LoVo (cell line): ENCODE measurements at places on chromosomes 2 and 18.

- no peak for DNase-seq
Measured at GRCh38 chr2:156192468-156192867, 140.1 kb downstream of the NR4A2 start.

DNA sequence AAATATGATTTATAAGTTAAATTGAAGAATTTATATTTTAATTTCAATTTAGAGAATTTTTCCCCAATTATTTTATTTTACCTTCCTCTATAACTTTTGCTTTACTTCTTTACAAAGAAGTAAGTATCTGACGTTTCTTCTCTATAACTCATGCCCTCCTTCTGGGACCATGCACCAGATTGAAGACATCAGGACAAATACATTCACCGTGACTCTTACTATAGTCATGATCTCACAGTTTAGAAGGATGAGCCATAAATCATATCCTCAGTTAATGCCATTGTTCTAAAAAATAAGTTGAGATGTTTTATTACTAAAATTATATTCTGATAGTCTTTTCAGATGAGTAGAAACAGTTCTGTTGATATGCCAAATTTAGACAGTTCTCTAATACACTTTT lies 279.3 kb downstream of the TMX3 start:
- DNase-seq = no peak

- DNase-seq = no peak
Measured at GRCh38 chr2:178173657-178174056, 20.7 kb upstream of the OSBPL6 start.

DNA sequence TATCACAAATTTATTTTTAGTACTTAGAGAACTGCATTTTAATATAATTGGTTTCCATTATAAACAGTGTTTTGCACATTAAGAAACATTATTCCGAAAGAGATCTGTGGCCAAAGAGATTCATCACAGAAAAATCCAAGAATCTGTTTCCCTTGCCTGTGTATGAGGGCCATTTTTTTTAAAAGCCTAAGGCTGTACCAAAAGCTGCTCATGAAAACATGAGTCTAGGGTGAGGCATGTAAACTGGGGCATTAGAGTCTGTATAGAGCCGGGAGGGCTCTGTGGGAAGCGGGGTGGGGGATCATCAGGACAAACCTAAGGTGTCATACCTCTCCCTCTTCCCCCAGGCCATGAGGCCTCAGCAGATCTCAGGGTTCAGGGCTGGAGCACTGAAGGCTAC lies 223.8 kb downstream of the FBXO15 start:
- DNase-seq = no peak

DNA sequence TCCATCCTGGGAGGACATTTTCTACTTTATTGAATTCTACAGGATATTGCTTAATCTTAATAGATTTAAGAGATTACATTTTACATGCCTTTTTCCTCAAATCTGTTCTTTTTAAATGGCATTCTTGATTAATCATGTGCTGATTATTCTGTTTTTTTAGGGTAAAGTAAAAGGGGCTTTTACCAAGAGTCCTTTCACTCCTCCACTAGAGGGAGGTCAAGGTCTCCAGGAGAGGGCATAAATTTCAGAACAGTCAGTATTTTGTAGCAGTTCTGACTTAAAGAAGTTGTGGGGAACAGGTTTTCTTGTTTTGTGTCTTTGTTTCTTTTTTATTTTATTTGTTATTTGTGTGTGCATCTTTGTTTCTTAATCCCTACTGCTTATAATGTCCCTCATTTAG lies 25.4 kb downstream of the WDR75 start:
- DNase-seq = no peak

DNA sequence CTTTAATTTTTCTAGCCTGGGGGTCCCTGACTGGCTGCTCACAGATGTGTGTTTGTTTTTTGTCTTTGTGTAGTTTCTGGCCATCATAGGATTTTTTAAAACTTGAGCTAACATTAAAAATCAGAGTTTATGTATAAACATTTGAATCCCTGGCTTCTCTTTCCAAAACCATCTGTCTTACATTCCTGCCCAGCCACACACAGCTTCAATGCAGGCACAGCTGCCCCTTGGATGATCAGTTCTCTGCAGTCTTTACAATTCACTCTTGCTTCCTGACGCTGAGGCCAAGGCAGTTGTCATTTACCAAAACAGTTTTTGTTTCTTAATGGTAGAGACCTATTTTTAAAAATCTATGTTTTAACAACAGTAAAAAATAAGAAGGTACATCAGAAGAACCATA lies 169.2 kb upstream of the LRRTM1 start:
- DNase-seq = no peak

DNA sequence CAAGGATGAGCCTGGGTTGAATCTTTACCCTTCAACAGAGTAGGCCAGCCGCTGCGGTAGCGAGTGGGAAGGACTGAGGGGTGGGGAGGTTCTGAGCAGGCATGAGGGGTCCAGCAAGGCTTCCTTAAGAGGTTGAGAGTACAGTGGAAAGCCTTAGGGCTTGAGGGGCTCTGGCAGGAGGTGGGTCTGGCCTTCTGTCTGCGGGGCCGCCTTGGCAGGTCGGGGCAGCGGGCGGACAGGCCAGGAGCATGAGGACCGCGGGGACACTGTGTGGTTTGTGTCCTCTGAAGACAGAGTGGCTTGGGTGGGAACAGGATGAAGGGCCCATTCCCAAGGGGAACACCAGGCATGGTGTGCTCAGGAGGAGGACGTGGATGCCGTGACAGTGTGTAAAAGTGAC lies 250.3 kb downstream of the AGAP1 start:
- DNase-seq = no peak

DNA sequence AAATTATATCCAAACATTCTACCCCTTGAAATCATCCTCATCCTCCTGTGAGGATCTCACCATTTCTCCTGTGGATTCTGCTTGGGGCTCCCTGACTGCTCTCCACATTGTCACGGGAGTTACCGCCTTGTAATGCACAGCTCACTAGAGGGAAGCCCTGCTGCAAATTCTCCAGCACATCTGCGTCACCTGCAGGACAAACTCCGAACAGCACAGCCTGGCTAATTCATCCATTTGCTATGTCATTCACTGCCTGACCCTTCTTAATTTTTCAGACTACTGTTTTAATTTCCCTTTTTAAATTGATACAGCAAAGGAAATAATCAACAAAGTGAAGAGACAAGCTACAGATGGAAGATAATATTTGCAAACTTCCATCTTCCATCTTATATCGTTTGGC lies 627.4 kb downstream of the FBXO15 start:
- no peak for DNase-seq

- DNase-seq = peak; percentile 58
Measured at GRCh38 chr18:74353169-74353775, 37.6 kb downstream of the C18orf63 start.

DNA sequence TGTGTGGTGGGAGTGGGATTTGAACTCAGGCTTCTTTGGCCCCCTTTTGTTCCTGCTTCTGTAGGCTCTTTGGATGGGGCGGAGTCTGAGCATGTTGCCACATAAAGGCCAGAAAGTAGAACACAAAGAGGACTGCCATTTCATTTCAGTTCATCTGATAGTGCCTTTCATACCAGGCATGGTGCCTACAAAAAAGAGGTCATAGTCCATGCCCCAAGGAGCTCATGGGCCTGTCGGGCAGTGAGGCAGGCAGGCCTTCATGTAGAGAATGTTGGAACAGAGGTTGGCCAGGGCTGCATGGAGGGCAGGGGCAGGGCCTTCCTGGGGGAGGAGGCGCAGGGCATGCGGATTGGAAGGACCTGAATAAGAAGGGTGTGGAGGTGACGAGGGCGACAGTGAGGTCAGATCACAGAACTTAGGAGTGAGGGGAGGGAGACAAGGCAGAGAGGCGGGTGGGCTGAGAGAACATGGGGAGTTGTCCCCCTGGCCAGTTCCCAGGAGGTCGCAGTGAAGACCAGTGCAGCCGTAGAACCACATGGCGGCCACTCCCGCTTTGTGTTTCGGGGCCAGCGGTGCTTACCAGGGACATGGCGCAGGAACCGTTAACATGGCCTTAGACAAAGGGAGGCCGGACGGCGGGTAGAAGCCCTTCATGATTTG lies 49.1 kb downstream of the ITGB1BP1 start:
- DNase-seq = no peak

DNA sequence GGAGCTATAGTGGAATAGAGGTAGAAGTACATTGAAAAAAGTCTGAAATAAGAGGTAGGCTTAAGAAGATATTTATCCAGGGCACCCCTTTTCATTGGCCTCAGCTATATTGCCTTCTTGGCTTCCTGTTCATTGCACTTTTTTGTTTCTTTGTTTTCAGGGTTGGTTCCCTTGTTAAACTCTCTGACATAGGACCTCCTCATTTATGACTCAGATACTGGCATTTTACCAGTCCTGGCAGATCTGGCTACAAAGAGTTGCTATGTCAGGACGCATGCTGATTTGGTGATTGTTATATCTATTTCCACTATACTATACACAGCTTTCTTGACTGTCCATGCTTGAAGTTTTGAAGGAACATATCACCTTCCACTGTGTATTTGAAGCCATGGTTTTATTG lies 60.0 kb downstream of the GCA start:
- no peak for DNase-seq

- no peak for DNase-seq
Measured at GRCh38 chr2:127588241-127588640, 52.8 kb downstream of the MYO7B start.

DNA sequence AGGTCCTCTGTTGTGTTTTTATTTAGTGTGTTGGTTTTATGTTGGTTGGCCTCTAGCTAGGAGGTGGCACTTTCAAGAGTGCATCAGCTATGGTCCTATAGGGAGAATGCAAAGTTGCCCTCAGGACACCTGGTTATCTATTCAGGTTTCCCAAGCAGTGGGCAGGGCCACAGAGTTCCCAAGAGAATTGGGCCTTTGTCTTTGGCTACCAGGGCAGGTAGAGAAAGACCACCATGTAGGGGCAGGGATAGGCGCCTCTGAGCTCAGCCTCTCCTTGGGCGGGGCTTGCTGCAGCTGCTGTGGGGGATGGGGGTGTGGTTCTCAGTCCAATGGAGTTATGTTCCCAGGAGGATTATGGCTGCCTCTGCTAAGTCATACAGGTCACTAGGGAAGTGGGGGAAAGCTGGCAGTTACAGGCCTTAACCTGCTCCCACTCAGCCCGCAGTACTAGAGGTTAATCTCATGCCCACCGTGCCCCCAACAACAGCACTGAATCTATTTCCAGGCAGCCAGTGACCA lies 26.0 kb downstream of the ABCB11 start:
- DNase-seq = no peak

DNA sequence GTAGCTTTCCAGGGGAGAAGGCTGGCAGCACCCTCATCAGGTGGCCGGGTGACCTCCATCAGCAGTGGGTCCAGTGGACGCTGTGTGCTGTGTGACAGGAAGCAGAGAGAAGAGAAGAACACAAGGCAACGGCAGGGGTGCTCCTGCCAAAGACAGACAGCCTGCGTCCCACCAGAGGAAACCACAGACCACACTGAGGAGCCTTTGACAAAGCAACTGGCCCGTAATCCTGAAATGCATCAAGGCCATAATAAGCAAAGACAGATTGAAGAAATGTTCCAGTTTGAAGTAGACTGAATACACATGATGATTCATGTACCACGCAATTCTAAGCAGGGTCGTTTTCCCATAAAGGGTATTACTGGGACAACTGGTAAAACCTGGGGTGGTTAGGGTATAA lies 172.4 kb downstream of the FBXO15 start:
- no peak for DNase-seq

DNA sequence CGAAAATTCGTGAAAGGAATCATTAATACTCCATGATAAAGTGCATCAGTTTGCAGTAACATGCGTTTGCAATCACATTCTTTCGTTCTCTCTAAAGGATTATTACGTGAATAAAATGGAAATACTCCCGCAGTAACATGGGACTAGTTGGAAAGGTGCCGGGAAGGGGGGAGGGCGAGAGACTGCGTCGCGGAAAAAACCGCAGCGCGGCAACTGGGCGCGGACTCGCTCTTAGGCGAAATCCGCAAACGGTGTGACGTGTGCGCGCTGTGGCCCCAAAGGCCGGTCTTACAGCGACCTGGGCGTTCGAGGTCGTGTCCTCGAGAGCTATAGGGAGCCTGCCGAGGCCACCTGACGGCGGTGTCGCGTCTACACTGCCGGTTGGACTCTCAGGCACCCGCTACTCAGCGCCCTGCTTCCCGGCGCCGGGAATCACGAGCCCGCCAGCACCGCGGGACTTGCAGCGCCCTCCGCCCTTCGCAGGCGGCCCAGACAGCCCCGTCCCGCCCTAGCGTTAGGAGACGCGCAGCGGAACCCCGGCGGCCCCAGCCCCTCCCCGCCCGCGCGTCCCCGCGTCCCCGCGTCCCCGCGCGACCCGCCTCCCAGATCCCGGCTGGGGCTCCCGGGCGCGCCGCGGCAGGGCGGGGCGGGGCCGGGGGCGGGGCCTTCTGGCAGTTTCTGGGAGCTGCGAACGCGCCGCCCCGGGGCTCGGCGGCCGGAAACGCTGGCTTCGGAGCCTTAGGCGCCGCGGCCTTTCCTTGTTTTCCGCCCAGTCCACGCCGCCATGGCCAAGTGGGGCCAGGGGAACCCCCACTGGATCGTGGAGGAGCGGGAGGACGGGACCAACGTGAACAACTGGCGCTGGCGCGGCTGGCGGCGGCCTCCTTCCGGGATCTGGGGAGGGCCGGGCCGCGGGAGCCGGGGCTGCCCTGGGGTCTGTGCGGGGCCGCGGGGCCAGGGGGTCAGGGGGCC lies 15.1 kb downstream of the C2orf74 start:
- peak; percentile 89 for DNase-seq

GRCh38 chr18:79866889-79867574 lies 69.3 kb downstream of the KCNG2 start:
- DNase-seq = no peak
